Activated CD8-positive, alpha-beta memory T cell treated with anti-CD3 and anti-CD28 coated beads for 24 hours (primary cell): ENCODE measurements at places on chromosomes 1 and 21.
A peak's percentile ranks its signal among the peaks of the same experiment; 100 is the strongest.

DNA sequence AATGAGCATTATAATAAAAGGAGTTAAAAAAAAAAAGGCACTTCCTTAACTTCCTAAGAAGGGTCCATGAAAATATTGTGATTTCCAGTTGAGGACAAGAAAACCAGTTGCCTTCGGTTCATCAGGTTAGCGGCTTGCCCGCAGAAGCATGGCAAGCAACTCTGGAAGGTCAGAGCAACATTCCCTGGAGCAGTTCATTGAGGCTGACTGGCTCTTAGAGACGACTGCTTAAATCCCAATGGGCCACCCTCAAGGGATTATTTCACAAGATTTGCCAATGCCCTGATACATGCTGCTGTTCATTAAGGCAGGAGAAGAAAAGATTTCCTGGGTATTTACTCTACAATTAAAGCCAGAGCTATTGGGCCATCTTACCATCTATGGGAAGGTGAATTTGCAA is 29.0 kb upstream of the CASQ2 start:
- no peak for DNase-seq

- DNase-seq: no peak
Measured at GRCh38 chr1:10897321-10897980, 101.0 kb upstream of the CASZ1 start.

GRCh38 chr1:234490793-234491479 is 12.0 kb upstream of the TARBP1 start:
- DNase-seq: no peak

GRCh38 chr1:235067396-235068157 is 61.1 kb downstream of the TOMM20 start:
- no peak for DNase-seq

DNA sequence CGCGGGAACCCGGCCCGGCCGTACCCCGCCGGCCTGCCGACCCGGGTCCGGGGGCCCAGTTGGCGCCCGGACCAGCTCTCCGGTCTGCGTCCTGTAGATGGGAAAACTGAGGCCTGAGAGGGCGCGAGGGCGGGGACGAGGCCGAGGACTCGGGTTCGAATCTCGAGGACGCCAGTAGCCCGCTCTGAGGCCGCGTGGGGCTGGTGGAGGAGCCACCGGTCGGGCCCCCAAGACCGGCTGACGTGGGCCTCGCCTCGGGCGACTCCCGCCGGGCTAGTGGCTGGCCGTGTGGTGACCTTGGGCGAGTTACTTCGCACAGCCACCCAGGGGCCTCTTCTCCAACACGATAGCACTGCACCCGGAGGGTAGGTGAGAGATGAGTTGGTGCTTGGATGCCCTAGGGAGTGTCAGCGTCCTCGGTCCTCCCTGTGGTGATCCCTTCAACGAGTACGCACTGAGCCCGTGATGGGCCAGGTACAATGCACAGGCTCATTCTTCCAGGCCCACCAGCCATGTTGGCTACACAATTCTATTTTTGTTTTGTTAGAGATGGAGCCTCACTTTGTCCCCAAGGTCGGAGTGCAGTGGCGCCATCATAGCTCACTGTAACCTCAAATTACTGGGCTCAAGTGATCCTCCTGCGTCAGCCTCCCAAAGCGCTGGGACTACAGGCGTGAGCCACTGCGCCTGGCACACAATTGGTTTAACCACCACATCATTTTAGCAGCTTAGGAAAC is 404 bp upstream of the SCMH1 start:
- peak; percentile 83 for DNase-seq

- DNase-seq: no peak
Measured at GRCh38 chr1:71986160-71986559, 296.2 kb downstream of the NEGR1 start.

DNA sequence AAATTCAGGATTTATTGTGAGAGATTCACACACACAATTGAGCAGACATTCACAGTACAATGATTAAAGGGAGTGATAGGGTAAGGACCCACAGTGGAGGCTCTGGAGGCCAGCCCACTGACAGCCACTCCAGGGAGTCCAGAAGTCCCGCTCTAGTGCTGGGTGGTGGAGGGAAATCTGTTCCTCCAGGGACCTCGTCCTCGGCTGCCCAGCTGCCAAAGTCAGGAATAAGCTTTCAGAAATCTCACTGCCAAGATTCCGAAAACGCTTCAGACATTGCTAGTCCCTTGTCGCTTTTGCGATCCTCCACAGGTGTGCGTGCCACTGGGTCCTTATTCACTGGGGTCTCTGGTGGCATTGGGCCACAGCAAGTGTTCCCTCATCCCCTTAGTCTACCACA is 2.3 kb downstream of the MX1 start:
- peak; percentile 46 for DNase-seq

GRCh38 chr1:88612292-88612691 is 71.8 kb upstream of the PKN2 start:
- no peak for DNase-seq

DNA sequence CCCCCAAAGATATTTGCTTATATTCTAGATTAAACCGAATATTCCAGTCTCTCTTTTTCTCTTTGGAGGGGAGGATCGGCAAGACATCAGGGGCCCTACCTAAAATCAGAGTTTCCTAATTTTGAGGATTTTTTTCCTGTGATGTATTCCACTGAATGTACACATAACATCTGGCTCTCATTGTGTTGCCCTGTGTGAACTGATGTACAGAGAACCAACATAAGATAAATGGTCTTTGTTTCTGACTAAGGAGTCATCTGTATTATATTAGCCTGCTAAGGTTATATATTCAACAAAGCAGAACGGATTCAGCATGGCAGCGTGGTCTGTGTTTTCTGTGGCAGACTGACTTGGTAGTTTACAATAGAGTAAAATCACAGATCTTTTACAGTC is 114.8 kb upstream of the NCAM2 start:
- no peak for DNase-seq

GRCh38 chr1:33390542-33390941 is 40.4 kb downstream of the PHC2 start:
- DNase-seq: no peak

- no peak for DNase-seq
Measured at GRCh38 chr1:89990976-89991831, 3.7 kb upstream of the ZNF326 start.

DNA sequence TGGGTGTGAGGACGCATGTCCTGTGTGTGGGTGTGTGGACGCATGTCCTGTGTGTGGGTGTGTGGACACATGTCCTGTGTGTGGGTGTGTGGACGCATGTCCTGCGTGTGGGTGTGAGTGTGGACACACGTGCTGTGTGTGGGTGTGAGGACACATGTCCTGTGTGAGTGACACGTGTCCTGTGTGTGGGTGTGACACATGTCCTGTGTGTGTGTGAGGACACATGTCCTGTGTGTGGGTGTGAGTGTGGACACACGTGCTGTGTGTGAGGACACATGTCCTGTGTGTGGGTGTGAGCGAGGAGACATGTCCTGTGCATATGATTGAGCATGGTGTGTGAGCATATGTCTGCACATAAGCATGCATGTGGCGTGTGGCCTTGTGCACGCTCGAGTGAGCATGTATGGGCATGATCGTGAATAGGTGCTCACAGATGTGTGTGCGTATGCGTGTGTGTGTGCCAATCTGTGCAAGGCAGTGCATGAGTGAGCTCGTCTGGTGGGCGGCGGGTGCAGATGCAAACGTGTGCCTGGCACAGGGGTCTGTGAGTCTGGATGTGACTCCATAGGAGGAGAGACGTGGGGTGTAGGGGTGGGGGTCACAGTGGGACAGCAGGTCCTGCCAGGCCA is 25.3 kb downstream of the MEGF6 start:
- DNase-seq: no peak

- no peak for DNase-seq
Measured at GRCh38 chr1:191508239-191508638, 650.0 kb upstream of the RGS18 start.

GRCh38 chr21:14542638-14543037 is 3.5 kb downstream of the SAMSN1 start:
- no peak for DNase-seq

GRCh38 chr1:153678519-153679336 is at the start of gene NPR1:
NPR1 (plus strand) TSS chr1:153678688; CDS start chr1:153679109, 421 bp downstream.
- DNase-seq: peak; percentile 69

DNA sequence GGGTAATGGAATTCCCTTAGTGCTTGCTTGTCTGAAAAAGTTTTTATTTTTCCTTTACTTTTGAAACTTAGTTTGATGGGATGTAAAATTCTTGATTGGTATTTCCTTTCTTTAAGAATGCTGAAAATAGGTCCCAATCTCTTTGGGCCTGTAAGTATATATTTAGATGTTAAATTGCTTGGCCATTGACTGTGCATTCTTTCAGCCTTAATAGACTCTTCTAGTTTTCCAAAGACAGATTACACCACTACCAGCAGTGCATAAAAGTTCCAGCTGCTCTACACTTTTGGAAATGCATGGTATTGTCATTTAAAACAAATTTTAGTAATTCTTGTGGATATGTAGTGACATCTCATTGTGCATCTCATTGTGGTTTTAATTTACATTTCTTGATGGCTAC is 464.8 kb upstream of the USP24 start:
- DNase-seq: no peak
